Suppressor macrophage (primary cell): ENCODE measurements at places on chromosomes 6 and 20.

DNA sequence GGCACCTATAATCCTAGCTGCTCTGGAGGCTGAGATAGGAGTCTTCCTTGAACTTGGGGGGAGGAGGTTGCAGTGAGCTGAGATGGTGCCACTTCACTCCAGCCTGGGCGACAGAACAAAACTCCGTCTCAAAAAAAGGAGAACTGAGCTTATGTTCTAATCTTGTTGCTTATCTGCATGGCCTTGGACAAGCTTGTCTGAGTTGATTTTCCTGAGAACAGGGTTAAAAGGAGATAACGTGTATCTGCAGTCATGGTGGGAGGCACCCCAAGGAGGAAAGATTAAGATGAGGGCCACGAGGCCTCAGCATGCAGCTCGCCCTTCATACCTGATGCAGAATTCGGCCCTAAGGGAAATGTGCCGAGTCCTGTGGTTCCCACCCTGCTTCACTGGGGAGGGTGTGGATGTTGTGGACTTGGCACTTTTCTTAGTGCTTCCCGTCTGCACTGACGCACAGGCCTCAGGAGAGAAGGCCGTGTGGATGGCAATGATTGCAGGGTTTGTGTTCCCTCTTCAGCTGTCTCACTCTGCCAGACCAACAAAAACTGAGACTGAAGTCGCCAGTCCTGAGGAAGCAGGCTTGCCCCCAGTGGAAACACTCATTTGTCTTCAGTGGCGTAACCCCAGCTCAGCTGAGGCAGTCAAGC lies 56.3 kb downstream of the EZR start:
- DNase-seq: no peak

GRCh38 chr6:11432713-11433450 lies 104.7 kb upstream of the TMEM170B start:
- DNase-seq: peak; percentile 71

DNA sequence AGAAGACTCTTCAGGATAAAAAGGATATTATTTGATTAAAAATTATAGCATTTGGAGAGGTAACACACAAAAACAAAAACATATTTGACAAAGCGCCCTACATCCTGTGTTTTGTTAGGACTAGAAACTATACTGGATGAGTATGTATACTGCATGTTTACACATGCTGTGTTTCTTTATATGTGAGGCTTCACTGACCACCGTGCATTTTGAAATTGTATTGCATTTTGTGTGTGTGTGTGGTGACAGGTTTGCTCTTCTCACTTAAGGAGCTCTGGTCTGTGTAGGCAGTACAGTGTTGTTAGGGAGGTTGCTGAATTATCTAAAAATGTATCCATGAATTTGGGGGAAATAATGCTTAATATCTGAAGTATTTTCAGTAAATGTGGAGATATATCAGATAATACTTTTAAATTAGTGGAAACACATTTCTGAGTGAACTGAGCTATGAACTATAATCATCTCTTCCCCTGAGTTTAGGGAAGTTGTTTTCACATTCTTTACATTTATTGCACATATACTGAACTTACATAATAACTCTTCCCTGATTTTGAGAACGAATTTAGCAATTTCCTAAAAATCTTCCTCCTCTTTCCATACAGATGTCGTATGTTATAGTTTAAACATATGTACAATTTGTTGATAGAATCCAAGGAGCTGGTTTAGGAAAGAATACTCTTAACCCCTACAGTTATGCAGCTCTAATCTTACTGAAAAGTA lies 43.3 kb downstream of the TMEM170B start:
- DNase-seq: peak; percentile 61

- peak; percentile 81 for DNase-seq
Measured at GRCh38 chr6:135675862-135676261, 175.6 kb upstream of the PDE7B start.

DNA sequence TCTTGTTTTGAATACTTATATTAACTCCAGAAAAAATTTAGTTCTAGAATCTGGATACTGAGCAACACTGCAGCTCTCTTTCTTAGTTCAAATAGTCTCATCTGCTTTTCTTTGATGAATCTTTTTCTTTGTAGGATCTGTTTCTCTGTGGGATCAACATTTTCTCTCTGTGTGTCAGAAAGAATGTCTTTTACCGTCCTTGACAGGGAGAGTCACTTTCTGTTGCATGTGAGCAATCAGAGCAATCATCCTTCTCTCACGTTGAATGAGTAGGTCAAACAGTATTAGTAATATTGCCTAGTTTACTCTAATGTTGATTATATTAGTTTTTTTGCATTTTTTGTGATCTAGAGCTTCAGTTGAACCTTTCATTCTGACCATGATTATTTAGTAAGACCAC lies 130.9 kb downstream of the TRMT11 start:
- DNase-seq: no peak

DNA sequence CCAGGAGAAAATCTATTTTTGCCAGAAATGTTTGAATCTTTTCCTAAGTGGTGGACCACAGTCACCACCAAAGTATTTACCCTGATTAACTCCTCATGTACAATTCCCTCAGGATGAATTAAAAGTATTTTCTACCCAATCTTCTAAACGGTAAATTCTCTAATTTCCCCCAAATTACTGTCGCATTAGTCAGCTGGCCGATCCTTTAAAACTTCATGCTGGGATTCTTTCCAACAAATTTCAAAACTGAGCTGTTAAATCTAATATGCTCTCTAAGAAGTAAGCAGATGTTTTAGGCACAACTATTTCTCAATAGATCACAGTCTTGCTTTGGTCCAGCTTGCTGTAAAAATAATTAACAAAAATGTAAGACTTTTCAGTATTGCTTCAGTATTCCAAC lies 447.2 kb downstream of the FRK start:
- DNase-seq: no peak

- DNase-seq: no peak
Measured at GRCh38 chr6:14822012-14822553, 423.8 kb upstream of the JARID2 start.

DNA sequence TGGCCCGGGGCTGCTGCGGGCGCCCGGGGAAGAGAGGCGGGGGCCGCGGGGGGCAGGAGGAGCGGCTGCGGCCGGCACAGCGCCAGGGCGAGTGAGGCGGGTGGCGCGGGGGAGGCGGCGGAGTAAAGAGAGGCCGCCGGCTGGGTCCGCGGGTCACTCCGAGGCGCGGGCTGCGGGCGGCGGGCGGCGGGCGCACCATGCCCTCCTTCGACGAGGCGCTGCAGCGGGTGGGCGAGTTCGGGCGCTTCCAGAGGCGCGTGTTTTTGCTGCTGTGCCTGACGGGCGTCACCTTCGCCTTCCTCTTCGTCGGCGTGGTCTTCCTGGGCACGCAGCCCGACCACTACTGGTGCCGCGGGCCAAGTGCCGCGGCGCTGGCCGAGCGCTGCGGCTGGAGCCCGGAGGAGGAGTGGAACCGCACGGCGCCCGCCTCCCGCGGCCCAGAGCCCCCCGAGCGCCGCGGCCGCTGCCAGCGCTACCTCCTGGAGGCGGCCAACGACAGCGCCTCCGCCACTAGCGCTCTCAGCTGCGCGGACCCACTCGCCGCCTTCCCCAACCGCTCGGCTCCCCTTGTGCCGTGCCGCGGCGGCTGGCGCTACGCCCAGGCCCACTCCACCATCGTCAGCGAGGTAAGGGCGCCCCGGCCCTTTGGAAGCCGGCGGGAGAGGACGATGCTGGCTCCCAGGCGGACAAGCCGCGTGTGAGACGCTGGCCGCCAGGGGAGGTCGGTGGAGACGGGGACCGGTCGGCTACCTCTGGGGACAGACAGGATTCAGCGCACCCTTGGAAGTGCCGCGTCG lies at the start of gene SLC22A3:
TSS of gene SLC22A3 (plus strand) at position 156 of the 797 bp plus-strand sequence. CDS start at position 198, 42 bp downstream.
- DNase-seq: no peak

DNA sequence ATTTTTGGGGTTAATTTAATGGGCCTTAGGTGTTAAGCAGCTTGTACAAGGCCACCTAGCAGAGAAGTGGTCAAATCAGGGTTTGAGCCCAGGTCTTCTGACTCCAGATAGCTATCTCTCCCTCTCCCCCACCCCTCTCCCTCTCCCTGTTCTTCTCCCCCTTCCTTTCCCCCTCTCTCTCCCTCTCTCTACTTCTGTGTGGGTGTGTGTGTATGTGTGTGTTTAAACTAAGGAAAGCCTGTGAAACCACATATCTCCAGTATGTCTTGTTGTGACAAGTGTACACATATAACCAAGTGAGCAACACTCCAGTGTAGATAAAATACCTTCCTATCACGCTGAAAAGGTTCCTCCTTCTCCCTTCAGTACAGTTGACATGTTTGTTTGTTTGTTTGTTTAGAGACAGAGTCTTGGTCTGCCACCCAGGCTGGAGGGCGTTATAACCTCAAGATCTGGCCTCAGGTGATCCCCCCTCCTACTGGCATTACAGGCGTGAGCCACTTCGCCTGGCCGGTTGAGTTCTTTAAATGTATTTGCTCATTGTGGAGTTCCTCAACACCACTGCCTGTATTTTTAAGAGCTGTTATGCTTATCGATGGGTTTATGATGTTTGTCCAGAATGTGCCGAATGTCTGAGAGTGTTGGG lies 140.4 kb downstream of the JARID2 start:
- DNase-seq: no peak

GRCh38 chr6:165744555-165745228 lies 81.7 kb upstream of the PDE10A start:
- no peak for DNase-seq

- no peak for DNase-seq
Measured at GRCh38 chr6:113903666-113904330, 46.7 kb downstream of the MARCKS start.

GRCh38 chr6:86936834-86937218 lies 502 bp upstream of the HTR1E start:
- DNase-seq: no peak

DNA sequence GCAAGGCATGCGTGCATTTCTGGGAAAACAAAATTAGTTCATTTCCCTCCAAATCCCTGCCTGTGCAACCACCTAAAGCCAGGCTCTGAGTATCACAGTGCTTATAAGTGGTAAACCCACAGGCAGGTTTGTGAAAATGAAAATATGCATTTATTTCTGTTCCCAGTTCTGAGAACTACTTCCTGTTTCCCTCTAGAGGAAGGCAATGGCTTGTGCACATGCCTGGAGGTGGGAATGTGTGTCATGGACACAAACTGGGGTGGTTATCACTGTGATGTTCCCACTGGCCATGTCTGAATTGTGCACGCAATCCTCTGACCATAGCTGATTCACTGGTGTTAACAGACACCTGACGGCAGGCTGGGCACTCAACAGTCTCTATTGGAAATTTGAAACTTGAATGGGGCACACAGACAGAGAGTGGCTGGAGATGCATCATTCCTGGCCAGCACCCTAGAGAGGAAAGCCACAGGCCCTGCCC lies 26.3 kb downstream of the FAM110A start:
- peak; percentile 44 for DNase-seq

GRCh38 chr20:11043001-11043400 lies 369.2 kb upstream of the JAG1 start:
- DNase-seq: no peak

- no peak for DNase-seq
Measured at GRCh38 chr6:105592329-105592728, 189.4 kb upstream of the PREP start.

DNA sequence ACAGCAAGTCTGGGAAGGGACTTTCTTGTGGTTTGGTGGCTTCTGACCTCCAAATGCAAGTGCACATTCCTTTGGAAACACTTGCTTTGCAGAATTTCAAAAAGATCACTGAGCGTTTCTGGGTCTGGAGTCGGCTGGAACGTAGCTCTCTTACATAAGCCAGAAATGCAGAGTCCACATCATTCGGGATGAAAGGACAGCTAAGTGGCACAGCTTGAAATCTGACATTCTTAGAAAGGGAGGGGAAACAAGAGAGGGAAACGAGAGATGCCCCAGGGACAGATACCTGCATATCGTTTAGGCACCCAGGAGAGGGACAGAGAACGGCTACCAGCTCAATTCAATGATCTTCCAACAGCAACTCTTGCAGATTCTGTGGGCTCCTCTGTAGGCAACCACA lies 118.7 kb downstream of the NFATC2 start:
- no peak for DNase-seq

- no peak for DNase-seq
Measured at GRCh38 chr20:8735014-8735413, 333.9 kb upstream of the PLCB4 start.

DNA sequence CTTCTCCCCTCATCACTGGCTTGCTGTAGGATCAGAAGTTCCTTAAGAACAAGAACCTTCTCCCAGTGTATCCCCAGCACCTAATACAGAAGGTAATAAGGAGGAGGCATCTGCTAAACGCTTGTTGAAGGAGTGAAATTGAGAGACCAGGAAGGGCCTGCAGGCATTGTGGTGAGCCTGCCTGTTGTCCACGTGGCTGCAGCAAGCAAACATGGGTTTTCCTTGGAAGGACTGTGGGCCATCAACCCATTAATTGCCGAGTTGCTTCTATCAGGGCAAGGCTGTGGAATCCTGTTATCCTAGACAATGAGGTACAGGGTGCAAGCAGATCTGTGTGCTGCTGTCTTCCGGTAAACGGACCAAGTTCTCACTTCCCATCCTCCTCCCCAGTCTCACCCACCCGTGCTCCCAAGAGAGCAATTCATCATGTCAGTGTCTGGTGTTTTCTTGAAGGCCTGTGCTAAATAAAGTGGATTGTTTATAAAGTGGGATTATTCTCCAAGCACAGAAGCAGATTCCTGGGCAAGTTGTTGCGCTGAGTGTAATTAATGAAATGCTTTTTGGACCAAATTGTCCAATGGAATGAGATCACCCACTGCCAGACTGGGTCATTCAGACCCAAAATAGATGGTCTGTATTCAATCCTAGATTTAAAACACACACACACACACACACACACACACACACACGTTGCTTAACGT lies 164.6 kb upstream of the CDYL start:
- no peak for DNase-seq

DNA sequence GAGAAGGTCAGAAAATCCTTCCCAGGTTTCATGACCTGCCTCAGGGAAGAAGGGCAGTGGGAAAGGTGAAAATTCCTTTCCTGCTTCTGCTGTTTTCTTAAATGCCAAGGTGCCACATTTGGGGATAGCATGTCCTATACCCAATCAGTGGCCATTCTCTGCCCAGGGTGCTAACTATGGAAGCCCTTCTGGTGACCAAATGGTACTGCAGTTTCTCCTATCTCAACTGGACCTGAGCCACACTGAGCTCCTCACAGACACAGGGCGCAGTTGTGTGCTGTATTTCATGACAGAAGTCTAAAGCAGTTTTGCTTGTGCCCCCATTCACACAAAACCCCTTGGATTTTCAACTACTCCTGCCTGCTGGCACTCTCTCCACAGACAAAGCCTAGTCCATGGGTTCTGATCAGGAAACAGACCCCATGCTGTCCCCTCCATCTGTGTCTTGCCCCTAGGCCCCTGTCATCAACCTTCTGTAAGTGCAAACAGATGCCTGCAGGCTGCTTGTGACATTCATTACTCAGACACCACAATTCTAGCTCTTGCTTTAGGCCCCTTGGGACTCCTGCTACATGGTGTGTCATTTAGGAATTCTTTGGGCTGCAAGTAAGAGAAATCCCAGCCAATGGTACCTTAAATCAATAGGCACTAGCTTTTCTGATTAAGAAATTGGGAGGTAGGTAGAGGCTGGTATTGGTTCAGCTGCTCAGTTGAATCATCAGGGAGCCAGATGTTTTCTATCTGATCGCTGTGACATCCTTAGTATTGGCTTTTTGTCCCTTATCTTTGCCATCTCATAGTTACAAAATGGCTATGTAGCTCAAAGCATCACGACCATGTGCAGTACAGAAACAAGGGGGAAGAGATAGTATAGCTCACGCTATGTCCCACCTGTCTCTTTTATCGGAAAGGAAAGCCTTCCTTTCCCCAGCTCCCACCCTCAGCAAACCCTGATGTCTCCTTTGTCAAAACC lies 147.8 kb downstream of the CD83 start:
- DNase-seq: no peak

- DNase-seq: no peak
Measured at GRCh38 chr20:14583413-14583812, 246.0 kb upstream of the FLRT3 start.
